ENCODE measurements at places on chromosomes 11 and 22.

DNA sequence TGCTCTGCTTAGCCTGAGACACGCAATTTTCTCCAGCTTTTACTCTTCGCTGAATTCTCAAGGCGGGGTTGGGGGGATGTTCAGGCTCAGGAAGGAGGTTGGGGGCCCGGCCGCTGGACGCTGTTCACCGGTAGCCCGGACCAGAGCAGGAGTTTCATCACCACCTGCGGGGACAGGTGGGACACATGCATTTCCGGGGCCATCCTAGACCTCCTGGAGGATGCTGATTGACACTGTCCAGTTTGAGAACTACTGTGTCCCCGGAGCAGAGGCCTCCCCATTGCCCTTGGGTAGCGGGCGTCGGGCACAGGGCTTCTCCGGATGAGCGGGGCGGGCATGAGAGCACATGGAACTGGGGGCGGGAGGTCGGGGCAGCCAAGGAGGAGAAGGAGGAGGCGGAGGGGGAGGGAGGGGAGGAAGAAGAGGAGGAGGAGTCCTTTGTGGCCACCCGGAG is 144.0 kb upstream of the GRK3 start:
- no peak for DNase-seq

DNA sequence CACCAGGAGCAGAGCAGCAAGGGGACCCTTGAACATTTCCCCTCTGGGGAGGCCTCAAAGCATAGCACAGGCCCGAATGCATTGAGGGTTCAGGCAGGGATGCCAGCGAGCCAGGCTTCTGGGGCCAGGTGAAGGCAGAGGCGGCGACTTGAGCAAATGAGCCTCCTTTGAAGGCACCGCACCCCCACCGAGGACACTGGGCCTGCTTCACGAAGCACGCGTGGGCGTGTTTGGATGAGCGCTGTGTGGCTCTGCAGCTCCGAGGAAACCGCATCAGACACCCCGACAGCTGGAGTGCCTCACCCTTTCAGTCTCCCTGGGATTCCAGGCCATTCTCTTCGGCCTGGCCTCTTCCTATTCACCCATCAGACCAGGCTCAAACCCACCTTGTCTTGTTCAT is 301.8 kb downstream of the NTM start:
- no peak for DNase-seq

GRCh38 chr11:37657645-37658044 is 1059.6 kb upstream of the RAG2 start:
- DNase-seq = peak; percentile 40

DNA sequence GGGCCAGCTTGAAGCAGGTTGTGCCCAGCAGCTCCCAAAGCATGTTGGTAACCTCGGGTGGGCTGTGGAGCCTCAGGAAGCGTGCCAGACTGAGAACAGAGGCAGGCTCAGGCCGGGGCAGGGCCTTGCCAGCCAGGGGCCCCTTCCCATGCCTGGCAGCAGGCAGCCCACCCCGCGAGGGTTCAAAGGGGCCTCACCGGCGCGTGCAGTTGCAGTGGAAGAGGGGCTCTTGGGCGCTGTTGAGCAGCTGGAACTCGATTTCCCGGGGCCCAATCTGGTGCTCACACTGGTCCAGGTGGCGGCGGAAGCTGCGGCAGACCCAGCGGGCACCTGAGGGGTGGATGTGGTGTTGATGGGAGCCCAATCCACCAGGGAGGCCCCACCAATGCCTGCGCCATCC is 3.6 kb downstream of the PLA2G3 start:
- no peak for DNase-seq

GRCh38 chr11:67600324-67601029 is 6.3 kb upstream of the NDUFV1 start:
- no peak for DNase-seq

- DNase-seq = no peak
Observed at GRCh38 chr11:19377881-19378280, 137.1 kb upstream of the E2F8 start.

- DNase-seq = peak; percentile 74
Observed at GRCh38 chr11:124793466-124794278, 6.5 kb downstream of the MSANTD2 start.

GRCh38 chr11:28657378-28658030 is 549.3 kb downstream of the METTL15 start:
- DNase-seq = no peak

GRCh38 chr11:33685082-33685481 is 15.5 kb downstream of the C11orf91 start:
- peak; percentile 43 for DNase-seq

GRCh38 chr11:116427903-116428637 is 344.7 kb downstream of the BUD13 start:
- no peak for DNase-seq

GRCh38 chr22:30574095-30574981 is at the start of gene GAL3ST1:
GAL3ST1 (minus strand) TSS chr22:30574665; CDS start chr22:30557392, 17,273 bp downstream.
- DNase-seq = no peak

GRCh38 chr11:69534166-69534530 is 52.7 kb downstream of the LINC01488 start:
- no peak for DNase-seq

GRCh38 chr11:115458877-115459276 is 45.3 kb downstream of the CADM1 start:
- no peak for DNase-seq

DNA sequence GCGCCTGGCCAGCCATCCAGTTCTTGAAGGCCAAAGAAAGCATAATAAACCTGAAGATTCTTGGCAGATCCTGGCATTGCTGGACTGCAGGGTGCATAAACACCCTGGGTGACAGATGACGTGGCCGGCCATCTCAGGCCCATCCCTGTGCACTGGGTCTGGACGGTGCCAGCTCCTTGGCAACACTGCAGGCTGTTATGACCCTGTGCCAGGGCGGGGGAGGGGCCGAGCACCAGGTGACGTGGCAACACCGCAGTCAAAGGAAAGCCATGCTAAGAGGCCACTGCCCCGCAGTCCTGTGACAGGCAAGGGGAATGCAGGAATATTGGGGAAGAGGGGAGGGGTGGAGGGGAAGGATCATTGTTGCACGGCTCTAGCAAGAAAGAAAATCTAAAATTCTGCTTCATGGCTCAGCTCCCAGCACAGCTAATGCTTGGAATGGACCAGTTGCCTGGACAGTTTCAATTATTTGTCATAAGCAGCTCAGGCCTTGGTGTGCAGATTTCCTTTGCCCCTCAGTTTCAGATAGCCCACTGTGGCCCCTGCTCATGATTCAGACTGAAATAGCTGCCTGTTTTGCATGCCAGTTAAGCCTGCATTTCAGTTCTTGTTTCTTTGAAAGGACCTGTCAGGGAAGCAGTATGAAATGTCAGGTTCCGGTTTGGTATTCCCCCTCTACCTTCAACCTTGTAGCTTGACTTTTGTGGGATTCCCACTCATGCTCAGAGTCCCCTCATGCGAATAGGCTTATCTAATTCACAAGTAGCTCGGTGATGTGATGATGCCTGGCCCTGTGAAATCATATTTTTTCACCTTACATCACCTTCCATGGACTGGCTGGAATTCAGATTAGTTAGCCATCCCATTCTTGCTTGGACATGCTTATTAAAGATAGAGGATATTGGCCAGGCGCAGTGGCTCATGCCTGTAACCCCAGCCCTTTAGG is 29.7 kb upstream of the DDX6 start:
- DNase-seq = no peak
